ENCODE measurements at places on chromosomes 7 and 10. TPM values are rescaled to one million over a fixed set of nuclear protein-coding genes. Genes with fewer than 3 reads are reported as not detected.

CFAP69 gene
- 1.9 TPM for total RNA-seq

DNA sequence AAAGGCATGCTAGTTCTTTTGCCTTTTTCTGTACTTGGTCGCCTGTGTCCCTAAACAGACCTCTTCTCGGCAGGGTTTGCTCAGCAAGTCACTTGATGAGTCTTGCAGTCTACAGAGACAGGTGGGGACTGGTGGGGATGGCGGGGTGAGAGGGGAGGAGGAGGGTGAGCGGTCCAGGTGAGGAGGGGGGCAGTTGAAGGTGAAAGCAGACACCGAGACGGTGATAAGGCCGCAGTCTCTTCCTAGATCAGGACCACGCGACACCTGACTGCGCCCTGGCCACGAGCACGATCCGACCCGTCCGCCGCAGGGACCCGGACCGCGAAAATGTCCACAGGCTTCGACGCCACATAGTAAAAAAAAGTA, 566 bp downstream of the ASNS start:
- no peak for DNase-seq

DNA sequence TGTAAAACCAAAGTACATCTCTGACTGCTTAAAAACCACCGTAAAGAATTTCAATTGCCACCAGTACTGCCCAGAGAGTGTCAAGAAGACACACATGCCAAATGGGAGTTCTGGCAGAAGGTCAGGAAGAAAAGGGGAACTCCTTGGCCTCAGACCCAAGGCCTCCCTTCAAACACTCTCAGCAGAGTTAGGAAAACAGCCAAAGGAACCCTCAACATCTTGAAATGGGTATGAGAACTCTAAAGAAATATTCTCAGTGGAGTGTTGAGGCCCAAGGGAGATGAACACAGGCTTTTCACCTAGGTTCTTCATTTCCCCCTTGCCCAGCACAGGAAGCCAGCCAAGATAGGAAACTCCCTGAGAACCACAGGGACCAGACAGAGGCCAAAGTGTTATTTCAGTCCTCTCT, 96.1 kb upstream of the ASAH2 start:
- no peak for DNase-seq

- DNase-seq, result no peak
Observed at GRCh38 chr10:24551161-24551560, 172.5 kb downstream of the ARHGAP21 start.

MMP21 gene
- 0.07 TPM for total RNA-seq

Measured in kidney epithelial cell (primary cell).